Natural killer cell (primary cell): ENCODE measurements at places on chromosomes 13 and 19.

- DNase-seq: no peak
Observed at GRCh38 chr19:58434217-58434616, 5.7 kb downstream of the ZNF132 start.

DNA sequence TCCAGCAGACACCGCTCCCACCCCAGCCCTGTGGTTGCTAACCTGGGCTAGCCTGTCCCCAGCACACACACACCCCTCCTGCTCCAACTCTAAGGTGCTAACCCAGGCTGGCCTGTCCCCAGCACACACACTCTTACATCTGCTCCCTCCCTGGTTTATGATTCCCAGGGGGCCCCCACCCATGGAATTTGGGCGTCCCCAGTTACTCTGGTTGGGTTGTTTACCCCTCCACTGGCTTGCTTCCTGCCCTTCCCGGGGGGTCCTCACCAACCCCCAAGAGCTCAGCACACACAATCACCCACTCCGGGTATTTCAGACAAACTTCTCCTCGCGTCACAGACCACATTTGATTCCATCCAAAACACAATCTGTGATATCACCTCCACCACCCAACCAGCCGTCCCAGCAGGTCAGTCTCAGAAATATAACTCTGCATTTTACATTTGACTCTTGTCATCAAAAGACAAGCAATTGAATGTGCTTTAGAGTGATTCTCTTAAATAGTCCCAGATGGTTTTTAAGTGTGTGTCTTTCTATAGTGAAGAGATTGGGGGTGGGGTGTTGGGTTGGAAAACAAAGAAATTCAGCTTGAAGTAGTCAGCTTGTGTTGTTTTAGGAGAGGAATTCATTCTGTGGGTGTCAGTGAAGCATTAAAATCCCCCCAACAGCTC lies 20.1 kb downstream of the COL4A2 start:
- DNase-seq: no peak

DNA sequence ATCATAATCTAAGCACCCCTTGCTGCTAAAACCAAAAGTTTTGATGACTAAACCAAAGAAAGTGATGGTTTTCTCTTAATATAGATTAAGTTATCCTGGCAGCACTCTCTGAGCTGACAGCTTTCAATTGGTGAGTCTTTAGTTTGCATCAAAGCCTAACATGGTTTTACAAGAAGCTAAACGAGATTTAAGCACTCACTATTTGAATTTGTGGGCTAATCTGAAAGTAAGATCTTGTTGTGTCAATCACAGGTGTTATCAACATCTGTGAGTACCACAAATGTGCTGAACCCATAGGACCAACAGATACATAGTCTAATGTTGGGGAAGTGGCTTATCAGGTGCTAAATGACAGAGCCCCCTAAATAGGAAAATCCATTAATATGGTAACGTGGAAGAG lies 223.9 kb downstream of the LHFPL6 start:
- DNase-seq: no peak

DNA sequence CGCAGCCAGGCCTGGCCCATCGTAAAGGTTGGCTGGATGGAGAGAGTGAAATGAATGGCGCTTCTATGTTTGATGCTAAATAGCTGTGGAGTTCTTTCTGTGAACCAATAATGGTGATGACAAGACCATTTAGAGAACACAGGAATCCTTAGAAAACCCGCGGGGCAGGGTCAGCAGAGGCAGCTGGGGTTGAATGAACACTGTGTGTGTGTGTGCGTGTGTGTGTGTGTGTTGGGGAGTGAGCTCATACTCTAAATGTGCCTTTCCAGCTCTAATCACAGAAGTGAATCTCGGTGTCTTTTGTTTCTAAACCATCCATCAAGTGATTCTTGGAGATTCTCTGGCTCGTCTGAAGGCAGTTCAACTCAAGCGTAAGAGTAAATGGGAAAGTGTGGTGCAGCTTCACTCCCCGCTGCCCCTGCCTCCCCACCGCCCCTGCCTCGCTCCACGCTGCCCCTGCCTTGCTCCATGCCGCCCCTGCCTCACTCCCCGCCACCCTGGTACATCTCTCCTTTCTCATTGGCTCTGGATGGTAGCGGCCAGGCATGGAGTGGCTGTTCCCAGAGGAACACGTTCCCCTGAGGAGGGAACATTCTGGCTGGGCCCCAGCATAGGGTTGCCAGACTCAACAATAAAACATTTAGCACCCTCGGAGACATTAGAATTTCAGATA lies 21.2 kb downstream of the TMPRSS9 start:
- DNase-seq: no peak

DNA sequence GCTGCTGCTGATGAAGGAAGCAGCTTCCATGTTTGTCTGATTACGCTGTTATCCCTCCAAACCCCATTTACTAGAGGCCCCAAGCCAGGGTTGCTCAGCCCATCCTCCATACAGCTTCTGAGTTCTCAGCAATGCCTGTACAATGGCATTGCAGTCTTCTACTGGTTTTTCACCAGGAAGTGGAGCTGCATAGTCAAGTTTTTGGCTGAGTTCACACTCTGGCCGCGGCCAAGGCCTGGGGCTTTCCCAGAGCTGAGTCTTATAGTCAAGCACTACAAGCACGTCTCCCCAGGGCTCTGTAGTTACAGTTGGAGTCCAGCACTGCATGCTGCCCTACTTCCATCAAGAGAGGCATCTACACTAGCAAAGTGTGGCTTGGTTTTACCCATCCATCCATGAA lies 182.5 kb downstream of the POU4F1 start:
- DNase-seq: no peak

GRCh38 chr13:21668732-21669275 lies 2.1 kb upstream of the FGF9 start:
- DNase-seq: no peak

DNA sequence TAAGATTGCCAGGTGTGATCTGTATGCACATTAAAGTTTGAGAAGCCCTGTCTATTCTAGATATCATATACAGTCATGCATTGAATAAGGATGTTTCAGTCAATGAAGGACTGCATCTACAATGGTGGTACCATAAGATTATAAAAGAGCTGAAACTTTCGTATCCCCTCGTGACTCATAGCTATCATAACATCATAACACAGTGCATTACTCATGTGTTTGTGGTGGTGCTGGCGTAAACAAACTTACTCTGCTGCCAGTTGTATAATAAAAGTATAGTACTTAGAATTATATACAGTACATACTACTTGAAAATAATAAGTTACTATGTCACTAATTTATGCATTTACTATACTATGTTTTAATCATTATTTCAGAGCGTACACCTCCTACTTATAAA lies 489.3 kb downstream of the GPC6 start:
- DNase-seq: no peak
